ENCODE measurements at places on chromosomes 4 and X.

- DNase-seq: no peak
Observed at GRCh38 chrX:10636337-10636736, 16.0 kb upstream of the MID1 start.

DNA sequence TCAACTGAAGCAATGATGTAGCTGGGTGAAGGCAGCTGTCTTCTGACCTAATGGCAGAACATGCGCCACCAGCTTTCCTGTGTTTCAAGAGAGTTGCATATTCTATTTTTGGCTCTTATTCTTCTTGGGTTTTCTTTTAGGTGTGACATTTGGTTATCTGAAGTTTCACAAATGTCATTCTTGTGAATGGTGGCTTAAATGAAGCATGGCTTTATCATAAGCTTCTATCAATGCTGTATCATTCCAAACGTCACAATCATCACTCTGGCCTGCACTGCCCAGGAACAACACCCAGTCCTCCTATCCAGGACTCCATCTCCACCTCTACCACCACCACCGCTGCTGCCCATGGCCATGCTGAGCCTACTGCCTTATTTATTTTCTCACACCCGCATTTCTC lies 69.7 kb upstream of the WWC2 start:
- DNase-seq: no peak

DNA sequence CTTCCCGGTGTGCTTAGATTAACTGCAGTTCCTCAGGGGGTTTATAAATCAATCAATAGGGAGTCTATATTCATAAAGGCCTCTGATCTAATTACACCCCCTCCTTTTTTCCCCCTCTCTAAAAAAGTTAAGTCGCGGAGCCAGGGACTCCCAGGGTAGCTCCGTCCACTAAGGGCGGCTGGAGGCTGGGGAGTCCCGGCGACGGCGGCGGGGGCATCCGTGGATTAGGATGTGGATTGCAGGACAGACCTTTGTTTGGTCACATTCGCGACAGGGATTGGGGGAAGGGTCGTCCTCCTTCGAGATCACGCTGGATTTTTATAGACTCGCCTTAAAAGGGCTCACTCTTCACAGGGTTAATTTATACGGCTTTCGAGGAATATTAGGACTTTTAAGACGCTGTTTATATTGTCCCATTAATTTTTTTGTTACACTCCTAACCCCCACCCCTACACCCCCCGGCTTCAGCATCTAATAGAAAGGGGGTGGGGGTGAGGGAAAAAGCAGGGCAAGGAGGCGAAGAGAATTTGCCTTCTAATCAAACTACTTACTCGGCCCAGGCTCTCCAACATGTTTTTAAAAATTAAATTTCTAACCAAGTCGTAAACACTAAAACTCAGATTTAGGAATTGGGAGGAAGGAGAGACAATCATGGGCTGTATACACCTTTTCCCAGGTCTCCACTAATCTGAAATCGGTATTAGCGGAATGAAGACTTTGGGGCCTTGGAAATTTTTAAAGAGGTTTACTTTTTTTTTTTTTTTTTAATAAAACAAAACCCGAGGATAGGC lies 8.5 kb downstream of the PITX2 start:
- DNase-seq: no peak

DNA sequence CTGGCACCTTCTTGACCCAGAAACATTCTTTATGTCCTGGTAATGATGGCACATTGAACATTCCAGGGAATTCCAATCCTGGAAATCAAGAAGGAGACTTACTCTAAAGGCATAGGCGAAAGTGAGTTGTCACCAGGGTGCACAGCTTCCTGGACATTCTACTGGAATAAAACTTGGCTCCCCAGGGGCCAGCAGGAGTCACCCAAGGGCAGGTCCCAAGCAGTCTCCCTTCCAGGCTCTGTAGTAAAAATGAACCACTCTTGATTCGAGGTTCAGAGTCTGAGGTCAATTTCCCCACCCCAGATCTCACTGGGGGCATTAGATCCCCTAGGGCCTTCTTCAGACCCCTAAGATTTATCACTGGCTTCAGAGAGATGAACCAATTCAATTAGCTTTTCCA lies 338.7 kb upstream of the GATB start:
- no peak for DNase-seq

- DNase-seq: no peak
Observed at GRCh38 chr4:184375027-184375426, 99.3 kb downstream of the IRF2 start.

DNA sequence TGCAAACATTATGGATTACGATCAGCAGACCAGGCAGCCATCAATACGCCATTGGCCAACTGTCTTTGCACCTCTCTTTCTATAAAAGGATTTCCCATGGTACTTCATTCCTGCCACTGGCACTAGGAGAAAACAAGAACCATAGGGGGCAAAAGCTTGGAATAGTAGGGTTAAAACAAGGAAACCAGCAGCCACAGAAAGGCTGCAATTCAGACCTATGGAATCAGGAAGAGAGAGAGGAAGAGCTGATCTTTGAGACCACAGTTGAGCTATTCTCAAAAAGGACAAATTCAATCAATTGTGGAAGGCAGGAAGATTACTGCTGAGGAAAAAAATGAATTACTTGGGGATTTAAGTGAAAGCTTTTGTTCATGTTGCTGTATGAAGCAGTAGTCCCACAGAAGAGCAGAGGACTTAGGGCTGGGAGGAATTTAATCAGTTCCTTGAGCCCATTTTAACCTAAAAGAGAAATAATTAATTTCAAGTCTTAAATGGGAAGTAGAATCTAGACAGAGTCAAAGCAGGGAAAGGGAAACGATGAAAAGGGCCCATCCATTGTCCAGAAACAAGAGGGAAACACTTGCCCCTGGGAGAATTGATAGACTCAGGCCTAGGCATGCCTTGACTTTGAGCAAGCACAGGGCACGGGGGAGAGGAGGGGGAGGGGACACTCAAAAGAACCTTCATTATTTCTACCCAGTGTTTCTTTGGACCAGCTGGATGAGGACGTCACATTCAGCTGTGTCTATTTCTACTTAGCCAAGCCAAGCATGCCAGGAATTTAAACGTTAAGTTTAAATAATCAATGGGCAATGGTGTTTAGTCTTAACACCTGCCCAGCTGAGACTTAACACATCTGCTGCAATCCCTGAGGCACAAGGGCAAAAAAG lies 50.7 kb downstream of the SCD5 start:
- DNase-seq: no peak

GRCh38 chrX:16067886-16068515 lies 55.4 kb upstream of the GRPR start:
- no peak for DNase-seq

DNA sequence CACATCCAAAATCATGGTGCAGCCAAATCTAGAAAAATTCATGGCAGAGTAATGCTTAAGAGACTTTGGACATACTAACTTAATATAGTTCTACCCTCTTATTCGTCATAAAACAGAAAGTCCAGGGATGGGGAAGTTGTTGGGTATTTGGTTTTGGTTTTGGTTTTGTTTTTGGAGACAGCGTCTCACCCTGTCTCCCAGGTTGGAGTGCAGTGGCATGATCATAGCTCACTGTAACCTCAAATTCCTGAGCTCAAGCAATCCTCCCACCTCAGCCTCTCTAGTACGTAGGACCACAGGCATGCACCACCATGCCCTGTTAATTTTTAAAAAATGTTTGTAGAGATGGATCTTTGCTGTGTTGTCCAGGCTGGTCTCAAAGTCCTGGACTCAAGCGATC lies 271.8 kb upstream of the TENM3 start:
- no peak for DNase-seq

- no peak for DNase-seq
Observed at GRCh38 chr4:53023677-53024299, 161.7 kb downstream of the RASL11B start.

GRCh38 chrX:122582280-122582974 lies 601.7 kb upstream of the GRIA3 start:
- no peak for DNase-seq

DNA sequence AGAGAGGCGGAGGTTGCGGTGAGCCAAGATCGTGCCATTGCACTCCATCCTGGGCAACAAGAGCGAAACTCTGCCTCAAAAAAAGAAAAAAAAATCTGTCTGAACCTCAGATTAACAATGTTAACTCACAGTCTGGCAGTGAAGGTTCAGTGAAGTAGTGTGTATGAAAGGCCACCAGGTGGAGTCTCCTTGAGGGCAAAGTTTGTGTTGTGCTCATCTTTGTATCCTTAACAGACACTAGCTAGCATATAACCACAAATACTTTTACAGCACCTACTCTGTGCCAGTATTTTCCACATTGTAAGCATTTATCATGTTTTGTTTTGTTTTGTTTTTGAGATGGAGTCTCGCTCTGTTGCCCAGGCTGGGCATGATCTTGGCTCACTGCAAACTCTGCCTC lies 46.0 kb upstream of the MGST2 start:
- DNase-seq: peak; percentile 44

DNA sequence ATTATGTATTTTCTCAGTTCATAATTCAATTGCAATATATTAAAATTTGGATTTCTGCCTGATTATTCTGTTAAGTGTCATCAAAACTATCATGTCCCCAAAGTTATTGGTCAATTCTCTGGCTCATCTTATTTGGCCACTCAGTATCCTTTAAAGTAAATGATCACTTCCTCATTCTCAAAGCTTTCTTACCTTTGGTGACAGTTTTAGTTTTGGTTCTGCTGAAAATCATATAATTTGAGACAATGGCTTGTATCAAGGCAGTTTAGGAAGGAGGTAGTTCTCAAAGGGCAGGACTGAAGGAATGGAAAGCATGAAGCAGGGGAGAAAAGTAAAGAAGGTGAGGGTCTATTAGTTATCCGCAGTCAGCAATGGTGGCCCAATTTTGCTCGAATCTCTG lies 1832.1 kb downstream of the ARAP2 start:
- DNase-seq: no peak

- DNase-seq: peak; percentile 49
Observed at GRCh38 chrX:41491267-41492004, 44.3 kb downstream of the NYX start.

DNA sequence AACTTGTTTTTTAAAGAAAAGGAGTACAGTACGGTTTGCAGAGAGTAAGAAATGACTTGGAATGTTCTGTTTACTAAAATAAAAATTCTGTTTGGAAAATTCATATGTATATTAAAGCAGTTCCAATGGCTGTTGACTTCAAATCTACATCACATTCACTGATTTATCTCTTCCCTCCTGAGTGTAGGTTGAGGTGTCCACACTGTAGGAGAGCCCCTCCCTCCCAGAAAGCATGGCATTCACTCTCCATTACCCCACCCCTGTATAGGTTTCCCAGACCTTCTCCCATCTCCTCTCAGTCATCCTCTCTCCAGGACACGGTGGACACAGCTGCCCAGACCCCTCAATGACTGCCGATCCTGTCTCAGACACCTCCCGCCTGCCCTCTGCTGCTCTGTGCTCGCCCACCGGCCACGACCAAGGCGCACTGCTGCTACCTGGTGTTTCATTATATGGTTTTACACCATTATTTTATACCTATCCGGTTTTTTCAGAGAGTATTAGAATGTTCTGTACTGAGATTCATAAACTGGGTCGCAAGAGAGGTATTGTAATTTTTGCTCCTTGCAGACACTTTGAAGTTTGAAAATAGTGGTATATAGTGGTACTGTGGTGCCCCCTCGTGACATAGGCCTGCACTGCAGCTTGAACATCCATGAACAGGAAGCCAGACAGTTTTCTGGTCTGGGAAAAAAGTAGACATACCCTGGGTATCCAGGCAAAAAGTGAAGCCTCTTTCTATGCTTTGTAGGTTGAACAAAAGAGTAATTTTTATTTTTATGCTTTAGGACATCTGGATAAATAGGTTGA lies 38.8 kb upstream of the BEX4 start:
- DNase-seq: peak; percentile 85

- no peak for DNase-seq
Observed at GRCh38 chr4:128565054-128565453, 244.4 kb upstream of the JADE1 start.

- peak; percentile 82 for DNase-seq
Observed at GRCh38 chr4:67575232-67576058, 16.9 kb downstream of the STAP1 start.

DNA sequence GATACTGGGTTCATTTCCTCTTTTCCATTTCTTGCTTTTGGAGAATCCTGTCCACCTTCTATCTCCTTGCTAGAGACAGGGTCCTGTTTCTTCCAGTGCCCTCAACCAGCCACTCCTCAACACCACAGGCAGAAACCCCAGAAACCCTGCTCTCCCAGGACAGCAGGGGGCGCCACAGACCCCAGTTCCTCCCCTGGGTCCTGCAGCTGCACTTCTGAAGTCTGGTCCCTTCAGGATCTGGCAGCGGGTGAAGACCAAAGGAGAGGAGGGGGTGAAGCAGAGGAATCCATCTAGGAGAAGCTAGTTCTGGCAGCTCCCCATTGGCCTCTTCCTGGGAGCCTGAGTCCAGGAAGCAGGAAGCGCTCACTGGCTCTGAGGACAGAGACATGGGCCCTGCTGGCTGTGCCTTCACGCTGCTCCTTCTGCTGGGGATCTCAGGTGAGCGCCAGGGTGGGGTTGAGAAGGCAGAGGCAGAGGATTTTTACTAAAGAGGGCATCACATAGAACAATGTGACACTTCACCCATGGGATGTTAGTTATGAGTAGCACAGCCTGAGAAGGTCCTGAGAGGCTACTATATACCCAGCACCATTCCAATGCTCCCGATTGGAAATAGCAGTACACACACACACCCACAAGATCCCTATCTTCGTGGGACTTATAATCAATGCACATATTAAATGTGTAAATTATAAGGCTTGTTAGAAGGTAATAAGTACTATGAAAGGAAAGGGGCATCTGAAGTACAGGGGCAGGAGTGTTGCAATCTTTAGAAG lies at the start of gene PRSS48:
TSS of gene PRSS48 (plus strand) at position 375 of the 776 bp plus-strand sequence. CDS start at position 387, 12 bp downstream.
- DNase-seq: peak; percentile 62

DNA sequence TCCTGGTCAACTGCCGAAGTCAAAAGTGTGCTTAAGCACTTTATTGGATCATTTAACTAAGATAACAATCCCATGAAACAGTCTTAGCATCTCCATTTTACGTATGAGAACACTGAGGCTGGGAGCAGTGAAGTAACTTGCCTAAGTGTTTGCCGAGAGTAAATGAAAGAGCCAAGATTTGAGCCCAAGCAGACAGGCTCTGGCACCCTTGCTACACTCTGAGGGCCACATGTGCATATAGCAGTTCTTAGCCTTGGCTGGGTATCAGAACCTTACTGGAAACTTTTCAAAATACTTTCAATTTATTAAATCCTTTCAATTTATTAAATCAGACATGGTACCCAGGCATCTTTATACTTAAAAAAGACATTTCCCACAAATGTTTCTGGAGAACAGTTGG lies 225.9 kb downstream of the NR3C2 start:
- no peak for DNase-seq

- DNase-seq: no peak
Observed at GRCh38 chr4:55635282-55635681, 816 bp downstream of the NMU start.

DNA sequence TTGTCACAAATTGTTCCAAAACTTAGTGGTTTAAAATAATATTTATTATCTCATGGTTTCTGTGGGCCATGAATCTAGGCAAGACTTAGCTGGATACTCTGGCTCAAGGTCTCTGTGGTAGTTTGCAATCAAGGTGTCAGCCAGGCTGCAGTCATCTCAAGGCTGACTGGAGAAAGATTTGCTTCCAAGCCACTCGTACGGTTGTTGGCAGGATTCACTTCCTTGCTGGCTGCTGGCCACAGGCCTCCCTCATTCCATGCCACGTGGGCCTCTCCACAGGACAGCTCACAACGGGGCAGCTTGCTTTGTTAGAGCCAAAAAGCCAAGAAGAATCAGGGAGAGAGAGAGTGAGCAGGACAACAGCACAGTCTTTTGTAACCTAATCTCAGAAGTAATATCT lies 101.4 kb downstream of the WWC2 start:
- DNase-seq: no peak

- DNase-seq: no peak
Observed at GRCh38 chr4:89928838-89929237, 34.2 kb downstream of the MMRN1 start.

- peak; percentile 27 for DNase-seq
Observed at GRCh38 chrX:1734806-1735205, 119.9 kb downstream of the ASMT start.

All from KBM-7 (cell line).